H1 (cell line): ENCODE measurements at places on chromosomes 7 and 10.

GRCh38 chr10:72429931-72430330, 75.2 kb upstream of the DNAJB12 start:
- no peak overlapping the region for H3K4me3 ChIP-seq
- DNase-seq = no peak
- H3K27me3 ChIP-seq = no peaks in the 10 kb centered on the region
- no peaks in the 10 kb centered on the region for H3K36me3 ChIP-seq

GRCh38 chr10:78471723-78472550, 438.3 kb downstream of the RPS24 start:
- no peaks in the 10 kb centered on the region for H3K36me3 ChIP-seq
- H3K4me3 ChIP-seq = no peak overlapping the region
- no peak for DNase-seq
- peaks cover 8% of the 10 kb centered on the region; the same call in 1 of the 2 replicates for H3K4me1 ChIP-seq
- no peaks in the 10 kb centered on the region for H3K27me3 ChIP-seq
- no peak overlapping the region for H3K27ac ChIP-seq

DNA sequence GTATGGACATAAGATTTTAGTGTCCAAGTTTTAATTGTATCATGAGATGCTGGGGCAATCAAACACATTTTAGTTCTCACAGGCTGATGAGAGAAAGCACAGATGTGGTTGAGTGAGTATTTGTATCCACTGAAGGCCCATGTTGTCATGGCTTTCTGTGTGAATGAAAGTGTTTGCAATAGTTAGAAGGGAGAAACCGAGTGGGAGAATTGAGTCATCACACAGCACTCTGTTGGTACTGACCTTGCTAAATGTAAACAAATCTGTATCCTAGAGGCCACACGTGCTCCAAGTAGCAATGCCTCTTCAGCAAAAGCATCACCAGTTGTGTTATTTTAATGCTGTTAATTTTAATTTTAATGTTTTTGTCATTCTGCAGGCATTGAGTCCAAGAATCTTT, 121.2 kb downstream of the EMX2 start:
- no peak for DNase-seq
- H3K36me3 ChIP-seq = no peaks in the 10 kb centered on the region
- H3K27me3 ChIP-seq = no peaks in the 10 kb centered on the region
- H3K4me3 ChIP-seq = no peak overlapping the region

DNA sequence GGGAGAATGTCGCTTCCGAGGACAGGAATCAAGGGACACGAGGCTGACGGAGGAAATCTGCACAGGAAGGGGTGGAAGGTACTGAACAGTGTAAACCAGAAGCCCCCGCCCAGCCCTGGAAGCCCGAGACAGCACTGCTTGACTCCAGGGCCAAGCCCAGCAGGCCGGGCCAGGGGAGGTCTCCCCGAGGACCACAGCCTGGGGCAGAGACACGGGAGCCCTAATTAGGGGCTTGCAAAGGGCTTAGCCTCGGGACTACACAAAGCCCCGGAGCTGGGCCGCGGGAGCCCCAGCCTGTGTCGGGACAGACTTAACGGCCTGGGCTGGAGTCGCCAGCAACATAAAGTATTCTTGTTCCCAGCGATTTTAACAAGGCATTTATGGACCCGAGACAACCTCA, 50.8 kb downstream of the OAT start:
- no peaks in the 10 kb centered on the region for H3K36me3 ChIP-seq
- H3K4me1 ChIP-seq = no peaks in the 10 kb centered on the region
- no peak for DNase-seq
- H3K4me3 ChIP-seq = no peak overlapping the region
- H3K27ac ChIP-seq = no peak overlapping the region
